Stimulated activated CD4-positive, alpha-beta T cell treated with anti-CD3 and anti-CD28 coated beads, Interleukin-4, amount 100 ng/mL, for 4 hours (primary cell): ENCODE measurements at places on chromosomes 16 and 17.

DNA sequence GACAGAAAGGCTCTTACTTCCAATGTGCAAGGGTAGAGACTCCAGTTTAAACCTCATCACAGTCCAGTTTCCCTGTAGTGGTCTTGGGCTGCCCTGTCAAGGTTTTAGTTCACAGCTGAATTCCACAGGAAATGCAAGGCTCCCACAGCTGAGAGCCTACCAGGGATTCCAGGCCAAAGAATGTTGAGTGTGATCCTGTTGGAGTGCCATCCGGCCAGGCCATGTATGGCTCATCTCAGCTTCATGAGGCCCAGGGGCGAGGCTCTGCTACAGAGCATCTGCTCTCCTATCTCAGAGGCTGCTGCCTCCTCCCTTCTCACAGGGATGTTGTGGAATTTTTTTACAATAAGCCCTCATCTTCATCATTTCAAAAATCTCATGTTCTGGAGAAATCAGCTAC is 239.8 kb upstream of the CCL2 start:
- no peak for DNase-seq

DNA sequence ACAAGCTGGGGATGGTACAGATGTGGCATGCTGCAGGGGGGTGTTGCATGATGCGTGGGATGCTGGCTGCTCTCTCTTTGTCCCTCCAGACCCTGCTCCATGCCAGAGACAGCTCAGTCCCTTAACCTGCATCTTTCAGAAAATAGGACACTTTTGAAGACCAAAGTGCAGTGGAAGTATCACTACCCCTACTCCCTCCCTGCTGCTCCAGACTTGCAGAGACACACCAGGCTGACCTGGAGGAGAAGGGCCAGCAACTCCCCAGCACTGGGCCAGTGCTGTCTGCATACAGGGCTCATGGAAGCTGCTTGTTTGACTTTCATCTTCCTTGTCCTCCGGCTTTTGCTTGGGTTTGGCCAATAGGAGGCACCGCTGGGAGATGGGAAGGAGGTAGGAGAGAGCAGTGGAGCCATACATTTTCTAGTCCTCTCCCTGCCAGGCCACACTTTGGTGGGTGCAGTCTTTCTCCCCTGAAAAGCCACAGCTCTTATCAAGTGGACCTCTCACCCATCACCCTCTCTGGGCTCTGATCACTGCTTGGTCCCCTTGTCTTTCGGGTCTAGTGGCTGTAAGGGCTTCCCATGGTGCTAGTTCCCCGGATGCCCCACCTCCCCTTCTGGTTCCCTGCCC is 46.1 kb upstream of the NKD1 start:
- no peak for DNase-seq

- DNase-seq = no peak
Observed at GRCh38 chr16:47713225-47713595, 252.1 kb downstream of the PHKB start.

DNA sequence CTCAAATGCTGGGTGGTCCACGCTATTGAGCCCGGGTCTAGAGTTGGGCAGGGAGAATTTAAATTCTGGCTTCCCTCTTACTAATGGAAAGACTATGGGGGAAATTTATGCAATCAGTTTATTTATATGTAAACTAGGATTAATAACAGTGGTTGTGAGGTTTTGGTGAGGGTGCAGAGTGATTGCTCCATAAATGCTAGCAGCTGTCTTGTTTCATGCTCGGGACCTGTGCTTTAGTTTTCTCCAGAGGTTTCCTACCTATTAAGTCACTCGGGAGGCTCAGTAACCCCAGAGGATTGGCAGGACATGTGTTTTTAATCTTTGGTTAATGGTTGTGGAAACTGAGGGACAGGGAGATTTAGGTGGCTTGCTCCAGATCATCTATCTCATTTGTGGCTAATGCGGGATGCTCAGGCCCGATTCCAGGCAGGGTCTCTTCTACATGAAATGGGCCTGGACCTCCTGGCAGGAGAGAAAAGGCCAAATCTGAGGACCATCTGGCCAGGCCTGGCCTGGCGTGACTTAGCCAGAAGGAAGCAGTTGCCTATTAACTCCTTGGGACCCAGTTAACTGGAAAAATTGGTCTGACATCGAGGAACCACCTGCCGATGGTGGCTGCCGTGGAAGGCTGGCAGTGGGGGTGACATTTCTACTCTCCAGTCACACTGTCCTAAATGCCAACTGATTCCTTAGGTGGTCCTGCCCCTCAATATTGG is 2.1 kb downstream of the PRCD start:
- no peak for DNase-seq
